ENCODE measurements at places on chromosomes 11 and 22. TPM values are rescaled to one million over a fixed set of nuclear protein-coding genes. Genes with fewer than 3 reads are reported as not detected.

KCNJ1 gene
- not detected for total RNA-seq

PATE4 gene
- not detected for total RNA-seq

ART5 gene
- total RNA-seq = not detected

SAA4 gene
- not detected for total RNA-seq

EHF gene
- total RNA-seq = 478 TPM

OR5A1 gene
- total RNA-seq = not detected

OPCML gene
- total RNA-seq = not detected

TRPT1 gene
- total RNA-seq = 12.4 TPM

POTEH gene
- not detected for total RNA-seq

REXO2 gene
- 124 TPM for total RNA-seq

SIK2 gene
- total RNA-seq = 5.8 TPM

TSSK2 gene
- under 0.01 TPM for total RNA-seq

NXPE2 gene
- total RNA-seq = not detected

MTCH2 gene
- 76.6 TPM for total RNA-seq

RIMBP3C gene
- total RNA-seq = not detected

MS4A4A gene
- total RNA-seq = not detected

OR51B4 gene
- not detected for total RNA-seq

NCF4 gene
- not detected for total RNA-seq

APOBEC3B gene
- total RNA-seq = 0.50 TPM

HBG1 gene
- total RNA-seq = not detected

TUBA8 gene
- under 0.01 TPM for total RNA-seq

F2 gene
- under 0.01 TPM for total RNA-seq

TRIM49 gene
- not detected for total RNA-seq

ZNRF3 gene
- total RNA-seq = 8.1 TPM

LMO2 gene
- total RNA-seq = 0.93 TPM

SH3BP1 gene
- 95.3 TPM for total RNA-seq

IL18BP gene
- 0.68 TPM for total RNA-seq

KRTAP5-11 gene
- not detected for total RNA-seq

CCDC188 gene
- not detected for total RNA-seq

FDXACB1 gene
- total RNA-seq = 2.4 TPM

FXYD2 gene
- total RNA-seq = not detected

GAS2L1 gene
- 6.2 TPM for total RNA-seq

NUP98 gene
- 122 TPM for total RNA-seq

ANKK1 gene
- 2.3 TPM for total RNA-seq

HPX gene
- 1.00 TPM for total RNA-seq

OR51G2 gene
- not detected for total RNA-seq

NPTXR gene
- total RNA-seq = under 0.01 TPM

HOATZ gene
- total RNA-seq = not detected

CALCA gene
- total RNA-seq = not detected

OR5L1 gene
- not detected for total RNA-seq

PPME1 gene
- total RNA-seq = 20.2 TPM
